ENCODE measurements at places on chromosomes 6 and 20.

DNA sequence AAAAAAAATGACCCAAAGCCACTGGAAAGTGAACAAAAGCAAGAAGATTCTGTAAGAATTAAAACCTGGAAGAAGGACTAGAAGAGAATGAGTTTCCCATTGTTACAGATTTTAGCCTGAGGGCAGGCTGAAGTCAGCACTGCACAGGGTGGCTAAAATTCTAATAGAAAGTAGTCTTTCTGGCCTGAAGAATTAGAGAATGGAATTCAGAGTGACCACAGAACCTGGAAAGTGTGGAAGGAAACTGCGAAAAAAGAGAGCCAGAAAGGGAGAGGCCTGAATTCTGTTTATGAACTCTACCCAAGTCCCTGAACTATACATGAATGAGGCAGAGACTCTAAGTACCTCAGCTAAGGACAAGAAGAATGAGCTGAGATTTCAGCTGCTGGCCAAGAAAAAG, 38.9 kb upstream of the FILIP1 start:
- DNase-seq, result no peak

DNA sequence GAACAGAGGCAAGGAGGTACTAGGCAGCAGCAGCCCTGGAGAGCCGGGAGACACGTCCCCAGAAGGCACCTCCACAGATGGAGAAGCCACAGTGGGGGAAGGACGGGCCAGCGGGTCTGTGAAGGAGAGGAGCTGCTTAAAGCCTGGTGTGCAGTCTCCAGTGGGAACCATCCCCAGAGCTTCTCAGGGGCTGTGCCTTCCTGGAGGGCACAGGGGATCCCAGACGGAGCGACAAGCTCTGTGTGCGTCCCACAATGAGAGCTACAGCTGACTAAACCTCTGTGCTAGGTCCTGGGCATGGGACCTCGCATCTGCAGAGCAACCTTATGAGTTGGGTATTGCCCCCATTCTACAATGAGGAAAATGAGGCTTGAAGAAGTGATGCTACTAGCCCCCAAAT, 50.7 kb downstream of the EZR start:
- DNase-seq, result no peak

GRCh38 chr6:30768634-30769087, 24.3 kb upstream of the IER3 start:
- DNase-seq, result no peak

DNA sequence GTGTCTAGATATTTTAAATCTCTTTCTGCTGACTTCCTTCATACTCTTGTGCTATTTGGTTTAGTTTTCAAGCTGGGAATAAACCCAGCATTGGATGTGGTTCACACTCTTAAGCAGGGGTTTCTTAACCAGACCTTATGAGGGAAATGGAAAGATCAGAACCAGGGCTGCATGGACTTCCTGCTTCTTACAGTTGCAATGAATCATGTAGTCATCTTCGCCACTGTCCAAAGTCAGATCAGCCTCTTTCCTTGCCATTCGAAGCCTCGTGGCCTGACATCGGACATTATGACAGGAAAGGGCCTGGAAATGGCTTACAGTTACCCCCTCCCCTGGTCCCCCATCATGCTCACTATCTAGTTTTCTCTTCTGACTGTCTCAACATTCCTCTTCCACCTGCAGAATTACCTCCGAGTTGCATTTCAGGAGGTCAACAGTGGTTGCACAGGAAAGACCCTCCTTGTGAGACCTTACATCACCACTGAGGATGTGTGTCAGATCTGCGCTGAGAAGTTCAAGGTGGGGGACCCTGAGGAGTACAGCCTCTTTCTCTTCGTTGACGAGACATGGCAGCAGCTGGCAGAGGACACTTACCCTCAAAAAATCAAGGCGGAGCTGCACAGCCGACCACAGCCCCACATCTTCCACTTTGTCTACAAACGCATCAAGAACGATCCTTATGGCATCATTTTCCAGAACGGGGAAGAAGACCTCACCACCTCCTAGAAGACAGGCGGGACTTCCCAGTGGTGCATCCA, 16.8 kb upstream of the NAA20 start:
- DNase-seq, result no peak

- no peak for DNase-seq
Observed at GRCh38 chr20:17936761-17937732, 31.5 kb downstream of the SNX5 start.

DNA sequence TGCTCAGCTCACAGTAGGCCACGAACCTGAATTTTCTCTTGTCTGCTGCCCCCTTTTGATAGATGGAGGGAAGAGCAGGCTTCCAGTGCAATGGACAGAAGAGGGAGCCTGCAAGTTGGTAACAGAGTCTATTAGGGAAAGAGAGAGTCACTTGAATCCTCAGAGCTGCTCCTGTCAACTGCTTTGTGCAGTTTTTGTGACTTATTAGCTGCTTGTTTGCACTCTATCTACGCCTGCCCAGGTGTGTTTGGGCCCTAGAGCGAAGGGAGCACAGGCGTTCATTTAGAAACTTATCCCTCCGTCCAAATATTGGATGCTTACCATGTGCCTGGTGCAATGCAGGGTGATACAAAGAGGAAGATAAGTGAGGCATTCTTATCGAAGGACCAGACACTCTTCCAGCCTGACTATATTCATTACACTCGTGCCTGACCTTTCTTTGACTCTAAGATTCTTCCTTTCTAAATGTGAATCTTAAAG, 11.6 kb upstream of the SLC2A12 start:
- DNase-seq, result peak; percentile 73

Measured in GM13977 (cell line).